Activated B cell treated with CpG ODN at 0.5 μM for 24 hours (primary cell): ENCODE measurements at places on chromosomes 2 and 18. TPM values are rescaled to one million over a fixed set of nuclear protein-coding genes. Genes with fewer than 3 reads are reported as not detected.

The ALPI gene
- total RNA-seq = not detected in 2 replicates

The HOXD3 gene
- total RNA-seq = not detected in 2 replicates

The PLGLB1 gene
- 5.5 and 8.3 TPM in 2 replicates for total RNA-seq

The PROM2 gene
- 0.12 and 0.93 TPM in 2 replicates for total RNA-seq

The STARD7 gene
- 148 and 158 TPM in 2 replicates for total RNA-seq
